ENCODE measurements at places on chromosomes 2 and 18.

GRCh38 chr18:2466978-2467377 lies 104.3 kb downstream of the METTL4 start:
- DNase-seq, result no peak

GRCh38 chr2:140201572-140201971 lies 1421.4 kb upstream of the NXPH2 start:
- DNase-seq, result no peak

DNA sequence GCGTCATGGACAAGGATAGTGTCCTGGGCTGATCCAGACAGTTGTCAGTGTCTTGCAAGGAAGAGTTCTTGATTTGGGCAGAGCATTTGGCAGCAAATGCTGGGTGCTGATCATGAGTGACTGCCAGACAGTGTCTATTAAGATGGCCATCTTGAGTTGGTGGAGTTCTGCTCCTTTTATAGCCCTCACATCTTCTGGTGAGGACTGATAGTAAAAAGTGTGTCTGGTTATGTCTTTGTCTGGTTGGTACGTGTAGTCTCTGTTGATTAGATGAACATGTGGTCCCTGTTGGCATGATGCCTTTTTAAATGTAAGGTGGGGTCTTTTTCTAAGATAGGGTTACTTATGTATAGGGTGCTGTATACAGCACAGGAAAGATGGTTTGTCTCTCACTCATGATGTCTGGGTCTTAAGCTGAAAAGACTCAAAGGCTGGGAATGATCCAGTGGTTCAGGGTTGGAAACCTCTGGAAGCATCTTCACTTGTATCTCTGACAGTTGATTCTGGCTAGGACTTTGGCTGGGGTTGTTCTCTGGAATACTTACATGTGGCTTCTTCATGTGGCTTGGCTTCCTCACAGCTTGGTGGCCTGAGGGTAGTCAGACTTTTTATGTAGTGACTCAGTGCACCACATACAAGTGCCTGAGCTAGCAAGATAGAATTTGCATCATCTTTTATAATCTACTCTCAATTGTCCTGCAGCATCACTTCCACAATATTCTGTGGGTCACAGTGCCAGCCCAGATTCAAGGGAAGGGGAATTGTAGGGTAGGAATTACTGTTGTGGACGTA lies 11.8 kb downstream of the MTX2 start:
- DNase-seq, result peak; percentile 55

DNA sequence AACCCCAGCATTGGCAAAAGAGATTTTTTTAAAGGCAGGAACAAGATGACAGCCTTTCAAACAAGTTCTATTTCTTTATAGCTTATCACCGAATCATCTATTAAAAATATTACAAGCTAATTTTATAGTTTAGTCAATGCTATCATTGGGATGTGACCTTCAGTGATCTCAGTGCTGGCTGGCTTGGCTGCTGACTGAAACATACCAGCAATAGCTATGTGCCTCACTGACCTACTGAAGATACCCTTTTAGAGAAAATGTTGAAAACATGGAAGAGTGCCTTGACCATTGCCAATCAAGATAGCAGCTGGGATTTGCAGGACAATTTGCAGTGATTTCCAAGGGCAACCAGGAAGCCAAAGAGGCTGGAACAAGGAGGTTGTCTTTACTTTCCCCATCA lies 44.0 kb downstream of the CSRNP3 start:
- no peak for DNase-seq

DNA sequence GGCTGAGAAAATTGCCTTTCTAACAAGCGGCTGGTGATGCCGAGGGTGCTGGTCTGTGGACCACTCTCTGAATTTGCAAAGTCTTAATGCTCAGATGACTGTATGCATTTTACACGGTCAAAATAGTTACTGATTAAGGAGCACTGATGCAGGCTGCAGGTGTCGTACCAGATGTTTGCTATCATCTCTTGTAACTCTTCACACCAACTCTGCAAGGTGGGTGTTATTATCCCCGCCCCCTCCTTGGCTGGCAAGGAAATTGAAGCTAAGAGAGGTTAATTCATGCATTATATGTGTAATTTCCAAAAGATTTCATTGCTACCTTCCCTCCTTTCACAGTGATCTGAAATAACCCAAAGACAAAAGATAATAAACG lies 13.0 kb upstream of the LBH start:
- DNase-seq, result no peak

DNA sequence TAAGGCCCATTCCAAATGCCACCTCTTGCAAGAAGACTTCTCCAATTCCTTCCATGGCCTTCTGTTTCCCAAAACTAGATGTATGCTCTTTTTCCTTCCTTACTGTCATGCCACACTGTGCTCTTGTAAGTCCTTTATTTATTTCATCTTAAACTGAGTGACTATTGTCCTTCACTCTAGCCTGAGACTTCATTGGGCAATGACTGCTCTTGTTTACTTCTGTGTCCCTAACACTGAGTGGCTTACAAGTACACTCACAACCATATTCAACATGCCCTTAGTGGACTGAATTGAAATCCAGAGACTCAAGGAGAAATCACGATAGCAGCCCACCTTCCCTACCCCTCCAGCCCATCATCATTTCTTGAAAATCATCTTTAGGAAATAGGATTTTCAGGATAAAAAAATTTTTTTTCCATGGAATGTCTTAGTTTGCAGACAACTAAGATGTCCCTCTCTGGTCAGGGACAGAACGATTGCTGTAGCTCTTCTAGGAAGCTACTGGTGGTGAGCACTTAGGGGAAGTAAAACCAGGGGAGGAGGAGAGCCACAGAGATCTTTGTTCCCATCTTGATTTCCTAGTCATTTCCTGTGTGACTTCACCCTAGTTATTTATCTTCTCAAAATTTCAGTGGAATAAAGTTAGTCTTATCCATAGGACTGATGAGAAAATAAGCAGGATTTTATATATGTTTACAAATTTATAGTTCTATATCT lies 80.7 kb downstream of the CYRIA start:
- DNase-seq, result no peak

DNA sequence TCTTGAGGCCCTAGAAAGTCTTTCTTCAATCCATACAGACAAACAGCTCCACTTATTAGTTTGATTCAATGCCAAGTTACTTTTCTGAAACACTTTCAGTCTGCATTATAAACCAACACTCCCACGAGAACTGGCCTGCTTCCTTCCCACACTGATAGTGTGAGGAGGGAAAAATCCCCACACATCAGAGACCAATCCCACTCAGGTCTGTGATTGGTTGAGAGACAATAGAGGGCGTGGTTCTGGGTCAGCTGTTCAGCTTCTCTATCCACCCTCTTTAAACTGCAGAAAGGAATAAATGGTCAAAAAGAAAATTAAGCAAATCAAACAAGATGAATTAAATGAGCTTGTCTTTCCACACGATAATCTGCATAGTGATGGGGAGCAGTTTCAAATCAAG lies 152.5 kb downstream of the NRP2 start:
- no peak for DNase-seq

GRCh38 chr2:37375741-37376288 lies 31.4 kb downstream of the QPCT start:
- no peak for DNase-seq

DNA sequence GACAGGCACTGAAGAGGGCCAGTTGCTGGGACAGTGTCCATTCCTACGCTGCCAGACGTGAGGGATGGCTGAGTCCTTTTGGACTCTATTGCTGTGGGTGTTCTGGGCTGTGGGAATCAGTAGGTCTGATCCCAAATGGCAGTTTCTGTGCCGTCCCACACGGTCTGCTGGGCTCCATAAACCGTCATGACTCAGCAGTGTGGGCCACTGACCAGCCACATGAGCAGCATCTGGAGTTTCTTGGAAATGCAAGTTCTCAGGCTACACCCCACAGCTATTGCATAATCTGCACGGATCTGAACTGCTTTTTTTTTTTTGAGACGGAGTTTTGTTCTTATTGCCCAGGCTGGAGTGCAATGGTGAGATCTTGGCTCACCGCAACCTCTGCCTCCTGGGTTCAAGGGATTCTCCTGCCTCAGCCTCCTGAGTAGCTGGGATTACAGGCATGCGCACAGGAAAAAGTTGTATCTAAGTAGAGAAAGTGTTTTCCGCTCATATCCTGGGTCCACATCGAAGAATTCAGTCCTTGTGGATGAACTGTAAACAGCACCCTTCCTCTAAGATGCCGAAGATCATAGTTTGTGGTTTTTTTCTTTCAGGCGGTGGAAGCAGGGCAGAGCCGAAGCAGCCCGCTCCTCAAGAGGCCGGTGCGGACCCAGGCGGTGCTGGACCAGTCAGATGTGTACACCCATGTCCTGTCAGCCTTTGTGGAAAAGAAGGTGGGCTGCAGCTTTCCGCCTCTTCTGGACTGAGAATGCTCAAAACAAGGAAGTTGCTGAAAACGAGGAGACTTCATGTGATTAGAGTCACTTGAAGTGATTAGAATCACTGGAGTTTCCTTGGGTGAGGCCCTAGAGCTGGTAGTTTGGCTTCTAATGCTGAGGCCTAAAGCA lies 25.5 kb downstream of the RMC1 start:
- DNase-seq, result peak; percentile 89

- no peak for DNase-seq
These were observed 23.8 kb downstream of the HDAC4 start for GRCh38 chr2:239376942-239377531.

DNA sequence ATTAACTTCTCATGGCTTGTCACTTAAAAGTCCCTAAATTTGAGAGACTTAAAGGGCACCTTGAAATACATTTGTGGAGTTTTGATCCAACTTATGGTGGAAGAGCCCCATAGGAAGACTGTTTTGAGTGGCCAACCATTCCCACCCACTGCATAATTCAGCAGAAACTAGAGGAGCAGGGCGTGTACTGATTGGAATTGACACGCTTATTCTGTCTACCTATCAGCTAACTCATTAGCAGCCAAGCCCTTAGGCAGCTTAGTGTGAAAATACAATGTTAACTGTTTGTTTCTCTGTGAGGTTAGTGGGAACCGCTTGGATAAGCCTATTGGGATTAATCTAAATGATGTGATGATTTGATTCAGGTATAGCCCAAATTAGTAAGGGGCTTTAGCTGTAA lies 6.4 kb downstream of the LGALSL start:
- no peak for DNase-seq

DNA sequence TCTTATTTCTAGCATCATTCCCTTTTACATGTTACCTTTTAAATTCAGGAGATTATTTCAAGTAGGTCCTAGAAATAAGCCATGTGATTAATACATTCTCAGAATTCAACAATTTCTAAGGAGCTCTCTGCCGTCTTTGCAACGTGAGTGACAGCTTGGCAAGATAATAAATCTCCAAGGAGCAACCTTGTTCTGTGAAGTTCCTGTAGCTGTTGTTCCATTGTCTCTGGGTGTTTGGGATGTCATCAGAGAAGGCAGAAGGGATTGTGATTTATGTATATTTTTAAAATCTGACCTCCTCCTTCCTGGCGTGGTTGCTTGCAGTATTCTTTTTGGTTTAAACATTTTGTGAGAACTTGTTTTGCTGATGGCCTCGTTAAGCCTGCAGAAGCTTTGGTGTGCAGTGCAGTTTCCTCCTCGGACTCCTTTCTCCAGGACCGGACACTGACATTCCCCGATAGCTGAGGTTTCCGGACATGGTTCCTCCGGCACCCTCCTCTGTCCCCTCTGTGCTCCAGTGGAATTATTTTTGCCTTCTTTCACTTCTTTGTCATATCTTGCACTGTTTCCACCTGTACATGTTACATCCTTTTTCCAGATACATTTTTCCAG lies 33.7 kb downstream of the RAMP1 start:
- DNase-seq, result no peak

- DNase-seq, result no peak
These were observed 327.0 kb upstream of the HS6ST1 start for GRCh38 chr2:128645631-128646030.

GRCh38 chr18:37956902-37957301 lies 391.3 kb upstream of the CELF4 start:
- DNase-seq, result no peak

- no peak for DNase-seq
These were observed 229.5 kb downstream of the DCC start for GRCh38 chr18:52569492-52569891.

DNA sequence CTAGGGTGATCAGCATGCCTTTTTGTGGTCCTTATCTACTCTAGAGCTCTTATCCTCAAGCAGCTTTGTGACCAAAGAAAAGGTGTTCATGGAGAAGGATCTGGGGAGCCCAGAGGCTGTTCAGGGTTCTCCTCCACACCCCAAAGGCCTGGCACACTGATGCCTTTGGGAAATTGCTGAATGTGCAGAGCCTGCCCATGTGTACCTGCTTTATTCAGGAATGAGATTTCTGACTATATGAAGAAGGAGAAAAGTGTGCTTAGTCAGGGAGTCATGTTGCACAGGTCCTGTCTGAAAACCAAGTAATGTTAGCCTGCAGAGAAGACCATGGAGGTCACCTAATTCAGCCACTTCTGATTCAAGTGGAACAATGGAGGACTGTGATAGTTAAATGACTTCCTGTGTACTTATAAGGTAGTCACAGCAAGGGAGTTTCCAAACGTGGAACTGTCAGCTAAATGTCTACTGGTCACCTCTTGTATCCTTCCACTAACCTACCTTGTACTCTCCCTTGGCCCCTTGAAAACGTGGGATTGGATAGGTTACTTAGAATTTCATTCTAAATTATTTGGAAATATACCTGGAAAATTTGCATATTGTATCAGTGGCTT lies 81.3 kb downstream of the LIMS1 start:
- peak; percentile 34 for DNase-seq

GRCh38 chr2:158378926-158379325 lies 77.6 kb downstream of the CCDC148 start:
- DNase-seq, result no peak

DNA sequence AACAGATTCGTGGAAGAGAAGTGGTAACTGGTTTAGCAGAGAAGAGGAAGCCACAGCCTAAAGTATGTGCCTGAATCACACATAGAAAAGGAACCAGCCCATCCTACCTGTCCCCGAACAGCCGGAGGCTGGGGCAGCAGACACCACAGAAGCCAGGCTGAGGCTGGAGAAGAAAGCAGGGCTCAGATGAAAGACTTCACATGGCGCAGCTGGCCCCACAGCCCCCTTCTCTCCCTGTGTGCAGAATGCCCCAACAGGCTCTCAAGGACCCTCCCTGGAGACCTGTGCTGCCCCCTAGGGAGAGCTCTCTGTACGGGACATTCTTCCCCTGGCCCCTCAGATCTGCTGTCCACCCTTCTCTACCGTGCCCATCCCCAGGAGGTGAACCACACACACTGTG lies 83.5 kb upstream of the RAB12 start:
- no peak for DNase-seq

GRCh38 chr18:67308819-67309218 lies 207.7 kb downstream of the DSEL start:
- DNase-seq, result no peak

- no peak for DNase-seq
These were observed 981 bp downstream of the C2orf66 start for GRCh38 chr2:196808083-196808665.

- no peak for DNase-seq
These were observed 294.2 kb downstream of the FIGN start for GRCh38 chr2:163441603-163442002.

- no peak for DNase-seq
These were observed 66.7 kb downstream of the DNMT3A start for GRCh38 chr2:25274868-25275574.
